ENCODE measurements at places on chromosomes 2 and 18.

GRCh38 chr2:223967981-223968380 is 10.7 kb downstream of the MRPL44 start:
- no peak for DNase-seq

GRCh38 chr2:29657674-29658073 is 263.7 kb downstream of the ALK start:
- DNase-seq = no peak

DNA sequence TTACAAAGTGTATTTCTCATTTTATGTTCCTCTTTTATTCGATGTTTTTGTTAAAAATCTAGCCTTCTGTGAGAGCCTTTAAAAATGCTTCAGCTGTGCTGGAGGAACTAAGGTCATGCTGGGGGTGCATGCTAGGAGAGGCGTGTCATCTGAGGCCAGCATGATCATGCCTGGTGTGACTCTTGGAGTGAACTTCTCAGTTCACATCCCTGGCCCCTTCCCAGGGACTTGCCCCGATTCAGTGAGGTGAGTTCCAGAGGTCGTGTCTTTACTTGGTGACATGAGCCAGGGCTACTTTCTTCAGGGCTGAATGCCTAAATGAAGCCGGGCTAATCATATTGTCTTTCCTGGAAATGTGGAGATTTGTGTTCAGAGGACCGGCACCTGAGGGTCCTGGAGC is 264.9 kb downstream of the MREG start:
- no peak for DNase-seq

DNA sequence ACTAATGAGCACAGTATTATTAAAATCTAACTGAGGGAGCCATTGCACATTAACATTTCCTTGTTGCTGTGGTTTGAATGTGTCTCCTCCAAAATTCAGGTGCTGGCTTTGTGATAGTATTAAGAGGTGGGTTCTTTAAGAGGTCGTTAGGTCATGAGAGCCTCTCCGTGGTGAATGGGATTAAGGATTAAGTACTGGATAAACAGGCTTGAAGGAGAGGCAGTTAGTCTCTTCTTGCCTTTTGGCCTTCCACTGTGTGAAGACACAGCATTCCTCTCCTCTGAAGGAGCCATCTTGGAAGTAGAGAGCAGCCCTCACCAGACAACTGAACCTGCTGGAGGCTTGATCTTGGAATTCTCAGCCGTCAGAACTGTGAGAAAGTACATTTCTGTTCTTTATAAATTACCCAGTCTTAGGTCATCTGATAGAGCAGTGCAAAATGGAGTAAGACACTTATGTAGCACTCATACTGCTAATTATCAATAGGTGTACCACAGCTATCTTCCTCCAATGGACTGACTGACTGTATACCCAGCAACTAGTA is 182.7 kb downstream of the MYO3B start:
- no peak for DNase-seq

GRCh38 chr18:48359626-48360025 is 49.6 kb downstream of the ZBTB7C start:
- no peak for DNase-seq

- no peak for DNase-seq
Measured at GRCh38 chr2:102061962-102062795, 70.4 kb downstream of the IL1R2 start.

All from stimulated activated CD4-positive, alpha-beta T cell treated with anti-CD3 and anti-CD28 coated beads, Interleukin-15, amount 100 ng/mL, for 1 hour (primary cell).